ENCODE measurements at places on chromosomes 2 and 18.
A peak's percentile ranks its signal among the peaks of the same experiment; 100 is the strongest.

DNA sequence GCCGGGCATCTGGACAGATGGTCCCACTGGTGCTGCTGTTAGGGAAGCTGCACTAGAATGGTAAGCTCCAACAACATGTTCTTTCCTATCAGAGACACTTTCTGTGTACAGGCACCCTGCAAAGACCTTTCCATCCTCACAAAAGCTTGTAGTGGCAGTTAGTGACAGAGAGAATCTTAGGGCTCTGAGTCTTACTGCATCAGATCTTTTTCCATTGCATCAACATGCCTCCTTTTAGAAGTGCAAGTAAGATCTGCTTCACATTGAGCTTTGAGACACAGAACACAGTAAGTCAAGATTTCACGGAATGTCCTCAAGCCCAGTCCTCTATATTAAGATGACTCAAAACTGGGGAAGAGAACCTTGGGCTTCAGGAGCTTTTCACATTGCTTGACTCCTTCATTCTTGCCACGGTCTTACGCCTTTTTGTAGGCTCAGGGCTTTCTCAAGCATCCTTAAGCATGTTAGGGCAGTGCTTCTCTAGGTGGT, 52.6 kb downstream of the ARL4C start:
- DNase-seq: no peak

DNA sequence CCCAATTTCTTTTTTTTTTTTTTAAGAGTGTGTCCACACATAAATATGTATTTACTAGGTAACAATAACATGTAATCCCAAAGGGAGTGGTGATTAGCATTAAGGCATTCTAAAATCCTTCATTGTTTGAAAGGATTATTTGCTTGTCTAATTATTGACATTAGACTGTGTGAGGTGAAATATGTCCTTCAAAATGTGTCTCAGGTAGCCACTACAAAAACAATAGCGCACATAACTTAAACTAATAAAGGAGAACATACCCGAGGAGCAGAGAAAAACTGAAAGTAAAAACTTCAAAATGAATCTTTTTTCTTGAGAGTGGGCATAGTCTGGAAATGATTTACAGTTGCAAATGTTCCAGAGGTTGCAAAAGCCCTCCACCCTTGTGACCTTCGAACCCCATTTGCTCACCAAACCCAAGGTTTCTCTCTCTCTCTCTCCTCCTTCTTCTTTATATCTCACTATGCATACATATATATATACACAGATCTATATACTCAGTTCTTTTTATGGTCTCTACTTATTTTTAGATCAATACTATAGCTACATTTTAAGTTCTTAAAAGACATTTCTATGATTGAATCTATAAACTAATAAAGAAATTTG, 24.4 kb upstream of the FRZB start:
- DNase-seq: no peak

GRCh38 chr2:30807249-30807648, at the start of gene CAPN13:
Gene CAPN13, minus strand, starts transcription at chr2:30807446. Its CDS starts 20,121 bp downstream, at chr2:30787325.
- DNase-seq: no peak

DNA sequence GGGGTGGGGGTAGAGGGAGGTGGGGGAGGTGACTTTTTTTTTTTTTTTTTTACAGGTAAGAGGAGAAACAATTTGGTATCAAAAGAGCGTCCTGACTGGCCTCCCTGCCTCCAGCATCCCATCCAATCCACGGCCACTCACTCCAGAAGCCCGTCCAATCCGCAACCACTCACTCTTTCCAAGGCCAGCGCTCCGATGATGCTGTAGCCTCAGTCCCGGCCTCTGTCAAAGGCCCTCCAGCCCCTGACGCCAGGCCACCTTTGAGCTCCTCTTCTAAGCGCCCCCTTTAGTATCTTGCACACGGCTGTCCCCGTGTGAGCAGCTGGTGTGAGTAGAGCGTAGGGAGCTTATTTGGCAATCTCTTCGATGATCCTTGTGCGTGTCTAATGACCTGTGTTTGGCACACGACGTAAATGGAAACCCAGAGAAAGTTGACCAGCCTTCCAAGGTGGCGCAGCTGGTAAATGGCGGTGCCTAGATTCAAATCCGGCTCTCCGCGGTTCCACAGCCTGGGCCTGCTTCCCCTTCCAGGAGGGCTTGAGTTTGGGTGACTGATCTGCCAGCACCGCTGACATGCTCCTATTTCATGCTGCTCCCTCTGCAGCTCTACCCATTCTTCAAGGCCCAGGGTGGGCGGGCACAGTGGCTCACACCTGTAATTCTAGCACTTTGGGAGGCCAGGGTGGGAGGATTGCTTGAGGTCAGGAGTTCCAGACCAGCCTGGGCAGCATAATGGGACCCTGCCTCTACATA, 23.8 kb upstream of the PXDN start:
- DNase-seq: no peak

DNA sequence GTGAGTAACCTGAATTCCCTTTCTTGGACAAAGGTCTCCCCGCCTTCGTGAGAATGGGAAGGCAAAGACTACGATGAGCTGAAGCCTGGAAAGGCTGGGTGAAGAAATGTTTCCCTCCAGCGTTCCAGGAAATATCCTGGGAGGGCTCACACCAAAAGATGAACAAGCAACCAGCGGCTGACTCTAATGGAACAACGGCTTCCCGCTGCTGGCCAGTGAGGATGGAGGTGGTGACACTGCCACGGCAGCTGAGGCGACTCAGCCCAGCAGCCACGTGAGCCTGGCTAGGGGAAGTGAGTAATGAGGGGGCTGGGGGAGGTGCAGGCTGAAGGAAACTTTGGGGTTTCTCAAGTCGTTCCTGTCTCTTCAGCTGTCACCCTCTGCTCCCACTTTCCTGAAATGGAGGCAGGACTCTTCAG, 105.0 kb upstream of the SMAD7 start:
- peak; percentile 28 for DNase-seq

All from testis (tissue), 5 donors.